ENCODE measurements at places on chromosomes 1 and 21.

GRCh38 chr1:219533280-219533679 lies 79.6 kb downstream of the ZC3H11B start:
- DNase-seq: no peak

GRCh38 chr1:56396581-56396980 lies 182.8 kb downstream of the PLPP3 start:
- no peak for DNase-seq

GRCh38 chr21:44943686-44944550 lies 4.1 kb downstream of the SLX9 start:
- no peak for DNase-seq

DNA sequence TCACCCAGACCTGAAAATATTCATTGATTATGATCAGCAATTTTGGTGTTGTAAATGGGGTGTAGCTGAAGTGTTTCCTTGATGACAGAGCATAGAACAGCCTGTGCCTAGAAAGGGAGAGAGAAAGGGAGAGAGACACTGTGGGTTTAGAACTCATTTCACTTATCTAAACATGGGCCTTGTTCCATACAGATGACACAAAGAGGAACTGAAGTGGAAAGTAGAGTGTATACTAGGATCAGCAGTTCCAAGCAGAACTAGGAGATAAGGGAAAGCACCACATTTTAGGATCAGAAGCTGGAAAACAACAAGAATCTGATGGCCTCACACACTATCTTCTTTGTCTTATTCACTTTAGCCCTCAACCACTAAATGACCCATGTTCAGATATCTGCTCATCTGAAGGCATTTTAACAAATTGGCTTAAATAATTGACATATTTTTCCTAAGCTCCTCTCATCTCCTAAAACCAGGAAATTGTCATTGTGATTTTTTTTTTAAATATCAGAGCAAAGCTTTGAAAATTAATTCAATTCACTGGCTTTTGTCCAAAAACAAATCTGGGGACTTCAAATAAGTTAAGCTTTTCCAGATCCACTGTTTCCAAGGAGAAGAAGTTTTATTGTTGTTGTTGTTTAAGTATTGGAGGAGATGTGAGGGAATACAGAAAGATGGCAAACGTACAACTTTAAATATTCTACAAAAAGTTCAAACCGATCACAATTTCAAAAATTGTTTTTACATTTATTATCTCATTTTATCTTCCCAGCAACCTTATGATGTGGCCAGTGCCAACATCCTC lies 103.8 kb downstream of the LYPLAL1 start:
- DNase-seq: no peak

DNA sequence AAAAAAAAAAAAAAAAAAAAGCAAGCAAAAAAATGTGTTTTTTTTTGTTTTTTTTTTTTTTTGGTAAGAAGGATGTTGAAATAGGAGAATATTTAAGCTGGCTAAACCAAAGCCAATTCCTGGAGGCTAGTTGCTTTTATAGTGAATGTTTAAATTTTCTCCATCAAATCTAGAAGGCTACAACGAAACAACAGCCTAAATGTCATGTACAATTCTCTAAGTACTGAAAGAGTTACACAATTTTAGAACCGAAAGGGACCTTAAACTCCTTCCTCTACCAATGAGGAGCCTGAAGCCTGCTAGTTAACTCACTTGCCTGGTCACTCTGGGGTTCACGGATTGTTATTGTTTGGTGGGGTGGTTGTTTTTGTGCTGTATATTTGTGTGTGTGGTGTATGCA lies 3.5 kb downstream of the WLS start:
- DNase-seq: no peak

GRCh38 chr1:232797856-232798510 lies 7.2 kb upstream of the MAP10 start:
- DNase-seq: no peak

DNA sequence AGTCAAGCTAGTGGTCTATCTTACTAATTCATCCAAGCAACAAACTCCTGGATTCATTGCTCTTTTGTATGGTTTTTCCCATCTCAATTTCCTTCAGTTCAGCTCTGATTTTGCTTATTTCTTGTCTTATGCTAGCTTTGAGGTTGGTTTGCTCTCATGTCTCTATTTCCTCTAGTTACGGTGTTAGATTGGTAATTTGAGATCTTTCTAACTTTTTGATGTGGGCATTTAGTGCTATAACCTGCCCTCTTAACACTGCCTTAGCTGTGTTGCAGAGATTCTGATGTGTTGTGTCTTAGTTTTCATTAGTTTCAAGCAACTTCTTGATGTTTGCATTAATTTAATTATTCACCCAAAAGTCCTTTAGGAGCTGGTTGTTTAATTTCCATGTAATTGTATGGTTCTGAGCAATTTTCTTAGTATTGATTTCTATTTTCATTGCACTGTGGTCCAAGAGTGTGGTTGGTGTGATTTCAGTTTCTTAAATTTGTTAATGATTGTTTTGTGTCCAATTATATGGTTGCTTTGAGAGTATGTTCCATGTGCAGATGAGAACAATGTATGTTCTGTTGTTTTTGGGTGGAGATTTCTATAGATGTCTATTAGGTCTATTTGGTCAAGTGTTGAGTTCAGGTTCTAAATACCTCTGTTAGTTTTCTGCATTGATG lies 154.6 kb downstream of the PLPPR5 start:
- DNase-seq: no peak

DNA sequence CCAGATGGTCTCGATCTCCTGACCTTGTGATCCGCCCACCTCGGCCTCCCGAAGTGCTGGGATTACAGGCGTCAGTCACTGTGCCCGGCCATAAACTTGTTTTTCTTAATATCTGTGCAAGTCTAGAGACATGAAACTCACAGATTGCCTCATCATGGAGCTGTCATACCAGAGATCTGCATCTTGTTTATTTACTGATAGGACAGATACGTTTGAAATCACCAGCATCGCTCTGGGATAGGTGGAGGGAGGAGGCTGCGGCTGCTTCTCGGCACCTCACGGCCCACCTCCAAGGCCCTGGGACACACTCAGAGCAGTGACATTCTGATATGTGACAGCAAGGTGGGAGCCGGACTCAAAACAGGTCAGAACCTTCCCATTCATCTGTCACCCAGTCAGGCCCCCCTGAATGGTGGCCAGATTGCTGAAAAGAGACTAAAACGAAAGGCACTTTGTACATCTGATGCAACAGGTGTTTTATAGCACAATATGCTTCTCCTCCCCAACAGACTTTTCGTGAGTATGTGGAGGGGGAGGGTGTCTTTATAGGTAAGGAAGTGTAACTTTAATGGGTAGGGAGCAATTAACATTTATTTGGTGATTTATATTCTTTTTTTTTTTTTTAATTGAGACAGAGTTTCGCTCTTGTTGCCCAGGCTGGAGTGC lies 18.1 kb upstream of the LSM10 start:
- no peak for DNase-seq

DNA sequence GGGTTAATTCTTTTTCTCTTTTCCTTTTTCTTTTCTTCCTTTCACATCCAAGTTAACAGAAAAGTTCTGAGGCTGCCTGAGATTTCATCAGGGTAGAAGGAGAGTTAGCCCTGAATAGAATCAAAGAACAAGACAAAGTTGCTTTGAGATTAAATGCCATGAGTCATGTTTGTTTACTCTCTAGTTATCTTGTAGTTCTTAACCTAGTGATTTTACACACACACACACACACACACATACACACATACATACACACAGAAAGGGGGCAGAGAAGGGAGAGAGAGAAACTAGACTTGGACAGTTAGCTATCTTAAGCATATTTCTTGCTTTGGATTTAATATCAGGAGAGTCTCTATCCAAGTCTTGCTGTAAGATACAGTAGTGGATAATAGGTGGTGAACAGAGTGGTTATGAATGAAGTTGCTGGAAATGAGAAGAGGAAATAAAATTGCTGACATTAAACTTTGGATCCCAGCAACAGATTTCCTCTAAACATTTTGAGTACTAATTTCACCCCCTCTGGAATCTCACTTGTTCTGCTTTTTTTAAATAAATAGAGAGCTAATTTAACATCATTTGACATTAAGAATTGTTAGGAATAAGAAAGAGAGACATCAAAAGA lies 19.9 kb downstream of the PLA2G4A start:
- DNase-seq: no peak

GRCh38 chr1:13832536-13832935 lies 132.5 kb downstream of the PRDM2 start:
- no peak for DNase-seq

- DNase-seq: no peak
Measured at GRCh38 chr1:4743978-4744750, 89.8 kb downstream of the AJAP1 start.

GRCh38 chr1:43540653-43541071 lies 10.0 kb downstream of the PTPRF start:
- no peak for DNase-seq

GRCh38 chr1:66182551-66183178 lies 351.3 kb upstream of the SGIP1 start:
- no peak for DNase-seq

GRCh38 chr1:119245881-119246280 lies 105.4 kb upstream of the WARS2 start:
- DNase-seq: no peak

GRCh38 chr1:163071405-163072255 lies 2.5 kb downstream of the RGS4 start:
- no peak for DNase-seq

- DNase-seq: no peak
Measured at GRCh38 chr21:34649400-34649799, 19.4 kb upstream of the CLIC6 start.

DNA sequence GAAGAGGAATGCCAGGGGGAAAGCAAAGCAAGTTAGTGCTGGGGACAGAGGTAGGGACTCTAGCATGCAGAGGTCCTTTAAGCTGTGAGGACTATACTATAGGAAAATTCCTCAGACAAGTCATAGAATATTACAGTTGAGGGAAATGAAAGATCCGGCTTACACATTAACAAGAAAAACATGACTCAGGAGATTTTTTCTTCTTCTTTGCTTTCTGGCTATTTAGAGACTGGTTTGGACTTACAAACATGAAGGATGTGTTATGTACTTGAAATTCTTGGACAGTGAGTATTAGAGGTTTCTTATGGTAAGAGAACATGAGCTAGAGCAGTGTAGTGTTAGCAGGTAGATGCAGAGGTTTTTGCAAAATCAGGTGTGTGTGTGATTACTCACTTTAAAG lies 24.9 kb downstream of the USP25 start:
- no peak for DNase-seq

GRCh38 chr1:201916649-201917249 lies 28.1 kb downstream of the SHISA4 start:
- DNase-seq: no peak

DNA sequence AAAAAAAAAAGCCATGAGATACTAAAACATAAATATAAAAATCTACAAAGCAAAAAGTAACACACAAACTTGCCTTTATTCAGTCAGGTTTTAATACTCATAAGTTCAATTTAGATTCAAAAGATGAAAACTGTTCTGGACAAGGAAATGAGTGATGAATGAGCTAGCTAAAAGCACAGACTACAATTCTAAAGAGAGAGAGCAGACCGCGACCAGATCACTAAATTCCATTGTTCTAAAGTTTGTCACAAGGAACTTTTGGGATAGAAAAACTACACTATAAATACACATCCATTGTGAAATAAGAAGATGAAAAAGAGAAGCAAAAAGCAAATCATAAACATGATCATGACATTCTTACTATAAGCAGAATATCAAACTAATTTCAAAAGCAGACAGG lies 1.7 kb downstream of the ODF2L start:
- no peak for DNase-seq

GRCh38 chr1:177230228-177231016 lies 59.7 kb downstream of the BRINP2 start:
- no peak for DNase-seq

- DNase-seq: no peak
Measured at GRCh38 chr1:18919956-18920355, 17.6 kb upstream of the ALDH4A1 start.

DNA sequence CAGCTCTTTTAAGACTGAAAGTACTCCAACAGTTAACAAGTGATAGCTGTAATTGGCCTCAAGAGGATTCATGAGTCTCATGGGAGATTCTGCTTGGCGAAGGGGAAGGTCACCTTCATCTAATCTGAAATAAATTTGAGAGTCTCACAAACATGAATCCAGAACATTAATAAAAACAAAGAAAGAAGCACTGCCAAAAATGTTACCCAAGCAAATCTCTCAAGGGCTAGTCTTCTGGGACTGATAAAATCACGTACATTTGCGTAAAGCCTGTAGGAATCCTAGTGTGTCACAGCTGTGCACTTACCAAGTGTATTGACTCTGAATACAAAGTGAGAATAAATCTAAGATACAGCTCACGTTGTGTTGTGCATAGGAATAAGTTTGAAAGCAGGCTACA lies 21.2 kb upstream of the NUF2 start:
- no peak for DNase-seq

- DNase-seq: no peak
Measured at GRCh38 chr1:48741380-48741779, 35.3 kb downstream of the BEND5 start.
